ENCODE measurements at places on chromosomes 12 and 14.
A peak's percentile ranks its signal among the peaks of the same experiment; 100 is the strongest.

GRCh38 chr12:78402366-78403134 lies 462.0 kb upstream of the SYT1 start:
- no peak for DNase-seq

GRCh38 chr12:70486588-70486987 lies 120.5 kb downstream of the KCNMB4 start:
- no peak for DNase-seq

DNA sequence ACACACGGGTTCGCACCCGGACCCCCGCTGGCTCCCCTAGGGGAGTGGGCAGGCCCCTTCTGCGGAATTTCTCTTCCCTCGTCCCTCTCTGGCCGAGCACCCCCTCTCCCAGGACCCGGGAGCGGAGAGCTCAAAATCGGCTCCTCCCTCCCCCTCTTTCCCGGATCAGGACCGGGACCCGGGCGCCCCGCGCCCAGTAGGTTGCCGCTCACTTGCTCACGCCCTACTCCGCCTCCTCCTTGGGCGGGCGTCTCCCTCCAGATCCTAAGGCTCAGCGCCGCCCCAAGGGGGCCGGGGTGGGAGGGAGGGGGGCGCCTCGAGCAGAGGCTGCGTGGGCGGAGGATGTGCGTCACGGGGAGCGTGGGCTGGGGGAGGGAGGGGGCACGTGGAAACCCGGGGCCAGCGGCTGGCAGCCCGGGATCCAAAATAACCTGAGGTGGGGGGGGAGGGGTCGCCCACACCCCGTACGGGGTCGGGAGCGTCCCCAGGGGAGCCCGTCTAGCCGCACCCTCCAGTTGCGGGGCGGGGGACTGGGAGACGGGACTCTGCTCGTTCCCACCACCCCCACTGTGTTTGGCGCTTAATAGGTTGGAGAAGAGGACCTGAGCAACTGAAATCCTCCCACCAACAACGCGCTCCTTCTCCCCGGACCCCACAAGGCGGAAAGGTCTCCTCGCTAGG lies 1.8 kb upstream of the NAB2 start:
- peak; percentile 62 for DNase-seq

GRCh38 chr12:65875640-65876071 lies 51.4 kb downstream of the HMGA2 start:
- no peak for DNase-seq

- no peak for DNase-seq
These were observed 1084.8 kb upstream of the ATXN7L3B start for GRCh38 chr12:73452672-73453469.

- DNase-seq: no peak
These were observed 266.3 kb downstream of the GLT1D1 start for GRCh38 chr12:129119537-129119936.

DNA sequence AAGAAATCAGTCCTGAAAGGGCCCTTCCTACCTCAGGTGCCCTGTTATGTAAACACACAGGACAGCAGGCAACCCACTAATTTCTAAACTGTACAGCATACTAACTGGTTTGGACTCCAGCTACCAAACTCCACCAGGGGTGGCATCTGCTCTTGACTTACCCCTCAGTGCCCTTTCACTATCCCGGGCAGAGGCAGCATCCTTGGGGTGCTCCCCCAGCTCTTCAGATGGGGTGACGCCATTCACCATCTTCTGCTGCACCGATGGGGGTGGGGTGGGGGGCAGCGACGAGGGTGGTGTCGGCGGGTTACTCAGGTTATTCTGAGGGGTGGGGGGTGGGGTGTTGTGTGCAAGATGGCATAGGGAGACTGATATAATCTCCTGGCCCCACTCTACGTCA lies 11.5 kb upstream of the PRKAG1 start:
- DNase-seq: no peak

- DNase-seq: no peak
These were observed 42.1 kb upstream of the LGR5 start for GRCh38 chr12:71397433-71397954.

- no peak for DNase-seq
These were observed 425.0 kb downstream of the NPAS3 start for GRCh38 chr14:33363682-33364081.

DNA sequence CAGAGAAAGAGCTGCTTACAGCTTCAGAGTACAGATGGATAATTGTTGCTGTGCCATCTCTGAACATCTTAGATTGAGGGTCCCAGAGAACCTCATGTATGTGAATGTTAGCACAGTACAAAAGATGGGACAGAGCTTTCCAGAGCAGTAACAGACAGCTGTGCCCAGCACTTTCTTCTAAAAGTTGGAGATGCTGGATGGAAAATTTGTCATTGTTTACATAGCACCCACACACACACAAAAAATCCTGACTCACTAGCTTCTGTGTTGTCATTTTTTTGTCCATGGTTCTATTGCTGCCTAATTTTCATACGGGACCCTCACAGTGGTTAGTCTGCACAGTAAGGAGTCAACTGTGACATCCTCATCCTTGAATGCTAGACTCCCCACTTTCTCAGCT lies 374.7 kb downstream of the DIO2 start:
- no peak for DNase-seq

- DNase-seq: no peak
These were observed 75.5 kb upstream of the CPM start for GRCh38 chr12:69008520-69008919.

DNA sequence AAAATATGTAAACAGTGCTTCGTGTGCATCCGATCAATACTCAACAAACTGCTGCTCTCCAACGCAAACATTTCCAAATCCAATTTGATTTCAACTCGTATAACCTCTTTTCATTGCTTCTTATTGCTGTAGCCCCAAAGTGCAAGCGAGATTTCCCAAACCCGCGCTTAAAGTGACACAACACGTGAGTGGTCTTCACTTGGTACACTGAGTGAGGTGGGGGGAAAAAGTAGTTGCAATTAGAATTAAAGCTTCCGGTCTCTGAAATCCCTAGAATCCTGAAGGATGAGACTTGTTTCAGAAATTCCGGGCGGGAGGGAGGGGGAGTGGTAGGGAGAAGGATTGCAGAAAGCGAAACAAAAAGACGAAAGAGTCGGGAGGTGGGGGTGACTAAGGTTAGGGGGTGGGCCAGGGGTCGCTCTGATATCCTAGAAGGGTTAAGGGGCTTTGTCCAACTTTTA lies 387.5 kb downstream of the BCAT1 start:
- no peak for DNase-seq

DNA sequence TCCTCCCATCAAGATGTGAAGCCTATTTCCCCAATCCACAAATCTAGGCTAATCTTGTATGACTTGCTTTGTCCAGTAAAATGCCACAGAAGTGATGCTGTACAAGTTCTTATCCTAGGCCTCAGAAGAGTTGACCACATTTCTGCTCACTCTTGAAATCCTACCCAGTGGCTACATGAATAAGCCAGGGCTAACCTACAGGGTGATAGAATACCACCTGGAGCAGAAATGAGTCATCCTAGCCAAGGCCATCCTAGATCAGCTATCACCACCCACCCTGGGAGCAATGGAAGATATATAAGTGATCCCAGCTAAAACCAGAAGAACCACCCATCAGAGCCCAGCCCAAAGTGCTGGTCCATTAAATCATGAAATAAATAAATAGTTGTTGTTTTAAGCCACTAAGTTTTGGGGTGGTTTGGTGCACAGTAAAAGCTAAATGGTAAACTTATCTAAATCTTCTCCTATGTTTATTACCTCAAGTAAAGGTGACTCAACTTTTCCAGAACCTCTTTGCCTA lies 105.1 kb downstream of the RPS29 start:
- DNase-seq: no peak

DNA sequence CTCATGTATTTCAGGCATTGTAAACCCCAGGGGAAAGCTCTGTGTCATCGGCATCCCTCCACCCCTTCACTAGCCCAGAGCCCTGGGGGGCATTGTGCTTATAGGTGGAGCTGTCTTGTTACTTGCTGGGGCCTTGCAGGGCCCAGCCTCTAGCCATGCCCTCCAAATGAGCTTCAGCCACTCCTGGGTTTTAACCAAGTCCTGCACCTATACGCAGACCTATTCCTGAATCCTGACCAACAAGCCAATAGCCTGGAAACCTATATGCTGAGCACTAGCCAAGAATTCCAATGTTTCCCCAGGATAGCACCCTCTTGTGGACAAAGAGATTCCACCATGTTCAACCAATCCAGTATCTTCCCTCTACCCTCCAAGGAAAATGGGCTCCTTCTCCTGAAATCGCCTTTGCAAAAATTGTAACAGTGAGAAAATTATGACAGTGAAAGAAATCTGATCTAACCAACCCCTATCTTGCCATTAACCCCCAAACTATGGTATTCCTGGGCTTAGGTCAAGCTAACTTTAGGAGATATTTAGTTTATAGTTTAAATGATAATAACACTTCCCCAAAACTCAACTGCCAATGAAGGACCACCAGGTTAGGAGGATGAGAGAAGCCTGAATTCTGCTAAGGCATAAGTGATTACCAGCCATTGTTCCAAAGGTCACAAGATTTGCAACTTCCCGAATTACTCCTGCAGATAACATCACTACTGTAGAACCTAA lies 55.5 kb downstream of the TTC7B start:
- DNase-seq: no peak

DNA sequence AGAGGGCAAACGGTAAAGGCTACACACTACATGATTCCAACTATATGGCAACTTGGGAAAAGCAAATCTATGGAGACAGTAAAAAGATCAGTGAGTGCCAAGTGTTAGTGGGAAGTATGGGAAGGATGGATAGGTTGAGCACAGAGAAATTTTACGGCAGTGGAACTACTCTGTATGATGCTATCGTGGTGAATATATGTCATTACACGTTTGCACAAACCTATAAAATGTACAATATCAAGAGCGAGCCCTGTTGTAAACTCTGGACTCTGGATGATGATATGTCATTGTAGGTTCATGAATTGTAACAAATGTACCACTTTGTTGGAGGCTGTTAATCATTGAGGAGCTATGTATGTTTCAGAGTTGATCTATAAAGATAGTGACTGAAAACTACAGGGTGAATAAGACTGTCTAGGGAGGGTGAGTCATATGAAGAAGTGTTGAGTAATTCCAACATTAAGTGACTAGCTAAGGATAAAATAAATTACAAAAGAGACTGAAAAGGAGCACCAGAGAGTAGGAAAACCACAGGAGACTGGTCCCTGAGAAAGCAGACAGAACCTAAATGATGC lies 349.2 kb upstream of the LMO3 start:
- DNase-seq: no peak
